ENCODE measurements at places on chromosomes 2 and 18.

DNA sequence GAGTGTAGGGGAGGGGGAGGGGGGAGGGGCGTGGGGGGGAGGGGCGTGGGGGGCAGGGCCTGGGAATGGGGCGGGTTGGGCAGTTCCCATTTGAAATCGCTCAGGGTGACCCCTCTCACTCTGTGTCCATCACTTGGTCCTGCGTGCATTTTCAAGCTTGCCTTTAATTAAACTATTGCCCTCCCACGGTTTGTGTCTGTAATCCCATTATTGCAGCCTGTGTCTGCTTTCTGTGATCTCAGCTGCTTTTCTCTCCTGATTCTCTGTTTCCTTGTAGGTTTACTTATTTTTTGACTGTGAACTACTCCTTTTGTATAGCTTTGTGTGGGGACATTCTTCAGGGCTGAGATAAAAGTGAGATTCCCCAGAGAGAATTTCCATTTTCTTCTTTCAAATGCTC is 1.3 kb downstream of the DCDC2C start:
- no peak for DNase-seq

GRCh38 chr2:237581751-237582746 is 8.5 kb downstream of the RAB17 start:
- no peak for DNase-seq

GRCh38 chr2:124692216-124692615 is 667.1 kb downstream of the CNTNAP5 start:
- DNase-seq = no peak

GRCh38 chr18:57410749-57411148 is 24.4 kb upstream of the ONECUT2 start:
- no peak for DNase-seq

DNA sequence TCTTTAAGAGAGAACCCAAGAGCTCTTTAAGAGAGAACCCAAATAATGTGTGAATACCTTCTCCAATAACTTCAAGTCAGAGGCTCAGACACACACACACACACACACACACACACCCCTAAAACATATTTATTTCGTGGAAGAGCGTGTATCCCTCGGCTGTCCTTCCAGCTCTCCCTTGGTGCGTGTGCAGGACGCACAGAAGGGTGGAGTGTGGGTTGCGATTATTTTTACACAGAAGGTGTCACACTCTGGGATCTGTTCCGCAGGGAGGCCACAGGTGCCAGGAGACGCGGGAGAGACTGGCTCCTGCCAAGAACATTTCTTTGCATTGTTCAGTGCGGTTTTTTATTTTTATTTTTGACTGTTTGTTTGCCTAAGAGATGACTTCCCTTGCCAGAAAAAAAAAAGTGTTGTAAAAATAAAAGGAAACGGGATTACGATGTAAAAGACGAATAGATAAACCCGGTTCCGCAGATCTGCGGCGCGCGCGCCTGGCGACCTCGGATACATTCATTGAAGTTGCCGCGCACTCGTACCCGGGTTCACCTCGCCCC is 47.3 kb upstream of the ATP6V1B1 start:
- DNase-seq = no peak

DNA sequence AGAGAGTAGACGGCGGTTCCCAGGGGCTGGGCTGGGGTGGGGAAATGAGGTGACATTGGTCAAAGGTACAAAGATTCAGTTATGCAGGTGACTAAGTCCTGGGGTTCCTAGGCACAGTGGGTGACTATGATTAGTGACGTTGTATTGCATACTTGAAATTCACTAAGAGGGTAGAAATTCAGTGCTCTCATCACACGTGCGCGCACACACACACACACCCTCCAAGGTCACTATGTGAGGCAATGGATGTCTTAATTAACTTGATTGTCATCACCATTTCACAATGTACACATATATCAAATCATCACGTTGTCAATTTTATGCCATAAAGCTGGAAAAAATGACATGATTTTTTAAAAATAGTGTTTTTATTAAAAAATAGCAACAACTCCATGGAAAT is 92.9 kb upstream of the ALKAL2 start:
- DNase-seq = no peak

GRCh38 chr18:10284540-10285282 is 169.7 kb upstream of the APCDD1 start:
- DNase-seq = no peak

- no peak for DNase-seq
Observed at GRCh38 chr2:210860276-210860675, 303.9 kb downstream of the CPS1 start.

GRCh38 chr2:108323619-108324018 is 34.9 kb downstream of the SULT1C2 start:
- no peak for DNase-seq

DNA sequence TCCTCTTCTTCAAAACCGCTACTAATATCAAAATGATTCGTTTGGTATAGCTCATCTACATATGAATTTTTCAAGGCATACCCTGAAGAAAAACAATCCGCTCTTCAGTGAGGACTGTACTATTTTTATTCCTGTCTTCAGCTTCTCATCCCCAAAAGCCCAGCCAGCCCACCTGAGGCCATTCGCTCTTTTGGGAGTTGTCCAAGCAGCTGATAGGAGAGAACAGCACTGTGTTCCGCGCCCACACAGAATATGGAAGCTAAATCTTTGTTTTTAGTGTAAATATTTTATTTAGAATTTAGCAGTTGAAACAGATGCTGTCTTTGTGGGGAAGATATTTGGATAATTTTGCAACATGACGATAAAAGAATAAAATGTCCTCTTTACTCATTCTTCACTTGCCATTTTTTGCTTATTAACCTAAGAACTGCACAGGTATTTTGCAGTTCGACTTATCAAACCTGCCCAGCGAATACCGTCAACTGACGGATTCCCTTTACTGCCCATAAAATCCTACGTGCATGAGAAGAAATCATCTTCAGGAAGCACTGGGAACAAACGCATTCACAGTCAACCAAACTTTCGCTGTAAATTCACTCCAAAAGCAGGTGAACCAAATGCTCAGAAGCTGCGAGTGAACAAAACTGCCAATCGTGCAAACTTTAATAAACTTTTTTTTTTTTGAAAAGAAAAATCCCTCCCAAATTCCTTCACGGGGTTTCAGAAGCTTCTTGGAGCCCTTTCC is 3.4 kb downstream of the ZNF521 start:
- DNase-seq = no peak

GRCh38 chr2:134081238-134081938 is 172.5 kb upstream of the MGAT5 start:
- no peak for DNase-seq

GRCh38 chr18:51988277-51988676 is 351.7 kb upstream of the DCC start:
- no peak for DNase-seq

- DNase-seq = no peak
Observed at GRCh38 chr2:70733646-70734180, 34.3 kb downstream of the ADD2 start.

- no peak for DNase-seq
Observed at GRCh38 chr2:134500211-134500935, 218.4 kb downstream of the TMEM163 start.

- no peak for DNase-seq
Observed at GRCh38 chr2:131402320-131403039, 38.5 kb upstream of the RAB6D start.

DNA sequence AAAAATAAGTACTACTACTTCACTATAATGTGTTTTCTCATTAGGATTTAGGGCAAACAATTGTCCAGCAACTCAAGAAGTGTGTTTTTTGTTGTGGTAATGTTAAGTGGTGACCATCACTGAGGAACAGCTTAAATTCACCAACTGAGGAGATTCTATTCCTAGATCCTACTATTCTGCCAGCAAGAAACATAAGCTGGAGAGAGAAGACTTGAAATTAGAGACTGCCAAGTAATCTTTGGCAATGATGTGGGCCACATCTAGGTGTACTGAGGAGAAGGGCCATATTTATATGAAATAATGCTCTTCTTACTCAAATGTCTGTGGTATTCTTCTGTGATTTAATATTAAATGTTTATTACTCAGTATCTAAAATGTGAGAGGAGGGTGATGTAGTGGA is 44.3 kb upstream of the MSTN start:
- no peak for DNase-seq

DNA sequence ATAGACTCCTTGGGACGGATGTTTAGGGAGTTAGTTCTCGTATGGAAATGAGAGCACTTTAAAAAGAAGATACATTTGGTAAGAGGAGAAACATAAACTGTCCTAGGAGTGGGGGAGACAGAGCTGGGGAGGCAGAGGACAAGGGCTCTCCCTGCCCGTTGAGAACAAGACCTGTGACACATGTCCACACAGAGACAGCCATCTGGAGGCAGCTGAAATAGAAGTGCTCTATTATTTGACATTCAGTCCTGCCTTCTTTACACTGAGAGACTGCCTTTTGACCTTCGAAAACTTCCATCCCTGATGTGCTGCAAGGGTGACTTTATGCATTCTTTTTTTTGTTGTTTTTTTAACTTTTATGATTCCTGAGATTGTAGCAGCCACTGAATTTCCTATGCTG is 150.1 kb downstream of the UXS1 start:
- no peak for DNase-seq

GRCh38 chr18:43054815-43055519 is 60.5 kb downstream of the RIT2 start:
- no peak for DNase-seq

GRCh38 chr2:26595146-26595545 is 46.0 kb downstream of the CIB4 start:
- no peak for DNase-seq

DNA sequence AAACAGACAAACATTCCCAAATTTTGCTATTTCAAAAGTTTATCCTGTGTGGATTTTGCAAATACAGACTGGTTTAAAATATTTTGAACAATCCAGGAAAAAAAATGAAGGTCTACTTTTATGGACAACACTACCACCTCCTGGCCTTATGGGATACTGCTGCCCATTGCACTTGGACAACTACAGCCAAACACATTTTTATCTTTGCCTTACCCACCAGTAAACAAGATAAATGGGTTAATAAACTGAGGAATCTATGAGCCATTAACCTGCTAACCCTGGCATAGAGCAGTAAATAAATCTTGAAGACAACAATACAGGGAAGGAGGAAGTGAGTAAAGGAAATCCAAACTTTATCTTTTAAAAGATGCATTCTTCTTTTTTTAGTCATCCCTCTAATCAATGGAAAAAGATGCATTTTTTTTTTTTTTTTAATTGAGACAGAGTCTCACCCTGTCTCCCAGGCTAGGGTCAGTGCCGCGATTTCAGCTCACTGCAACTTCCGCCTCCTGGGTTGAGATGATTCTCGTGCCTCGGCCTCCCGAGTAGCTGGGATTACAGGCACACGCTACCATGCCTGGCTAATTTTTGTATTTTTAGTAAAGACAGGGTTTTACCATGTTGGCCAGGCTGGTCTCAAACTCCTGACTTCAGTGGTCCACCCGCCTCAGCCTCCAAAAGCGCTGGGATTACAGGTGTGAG is 2.1 kb upstream of the SPIRE1 start:
- DNase-seq = no peak

Measured in stimulated activated CD8-positive, alpha-beta memory T cell treated with anti-CD3 and anti-CD28 coated beads, Interleukin-7, amount 100 ng/mL, for 1 hour (primary cell).